ENCODE measurements at places on chromosomes 12 and 14. TPM values are rescaled to one million over a fixed set of nuclear protein-coding genes. Genes with fewer than 3 reads are reported as not detected.

Gene TDRD9
- total RNA-seq = 0.50 TPM

DNA sequence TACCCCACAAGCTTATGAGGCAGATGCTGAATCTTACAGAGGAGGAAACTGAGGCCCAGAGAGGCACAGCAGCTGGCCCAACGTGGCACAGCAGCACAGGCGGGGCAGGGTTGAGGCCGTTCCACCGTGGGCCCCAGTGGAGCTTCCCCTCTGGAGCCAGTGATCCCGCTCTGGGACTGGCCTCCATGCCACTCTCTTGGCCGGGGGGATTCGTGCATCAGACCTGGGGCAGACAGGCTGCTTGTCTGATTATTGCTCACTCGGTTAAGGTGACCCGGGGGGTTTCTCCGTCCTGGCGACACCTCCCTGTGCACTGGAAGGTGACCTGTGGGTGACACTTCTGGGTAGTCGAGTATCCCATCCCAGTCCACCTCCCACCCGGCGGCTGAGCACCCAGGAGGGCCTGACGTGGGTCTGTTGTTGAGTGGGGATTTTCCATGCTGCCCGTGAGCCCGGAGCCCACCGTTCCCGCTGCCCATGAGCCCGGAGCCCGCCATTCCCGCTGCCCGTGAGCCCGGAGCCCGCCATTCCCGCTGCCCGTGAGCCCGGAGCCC lies 27.8 kb downstream of the NOC4L start:
- DNase-seq = no peak

DNA sequence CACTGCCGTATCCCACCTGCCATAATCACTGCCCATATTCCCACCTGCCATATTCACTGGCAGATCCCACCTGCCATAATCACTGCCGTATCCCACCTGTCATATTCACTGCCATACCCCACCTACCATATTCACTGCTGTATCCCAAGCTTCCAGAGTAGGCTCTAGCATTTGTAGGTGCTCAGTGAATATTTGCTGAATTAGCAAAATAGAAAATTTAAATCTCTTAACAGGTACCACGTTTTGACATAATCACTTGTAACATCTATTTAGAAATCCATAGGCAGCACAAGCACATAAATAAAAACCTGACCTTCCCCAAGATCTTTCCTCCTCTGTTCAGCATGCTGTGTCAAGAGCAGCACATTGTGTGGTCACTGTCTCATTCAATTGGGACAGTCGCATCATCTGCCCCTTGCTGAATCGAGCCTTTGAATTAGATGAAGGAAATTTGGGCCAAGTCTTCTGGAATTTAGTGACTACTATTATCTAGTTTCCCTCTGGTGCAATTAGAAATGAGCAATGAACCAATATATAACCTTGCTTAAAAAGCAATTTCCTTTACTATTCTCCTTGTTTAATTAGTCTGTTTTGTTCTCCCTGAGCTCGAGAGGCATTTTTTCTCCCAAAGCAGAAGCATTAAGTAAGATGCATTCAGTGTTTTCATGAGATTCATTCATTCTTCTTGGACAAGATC lies 144.9 kb upstream of the FGD4 start:
- DNase-seq = no peak

GRCh38 chr12:94309373-94309772 lies 150.3 kb downstream of the CEP83 start:
- DNase-seq = no peak

Gene ZBTB25
- 9.2 TPM for total RNA-seq

Gene PLEKHG7
- not detected for total RNA-seq

- DNase-seq = peak; percentile 68
Measured at GRCh38 chr12:80445083-80445793, 1.2 kb downstream of the PTPRQ start.

- DNase-seq = peak; percentile 99
Measured at GRCh38 chr12:67534681-67535080, 113.9 kb upstream of the DYRK2 start.

DNA sequence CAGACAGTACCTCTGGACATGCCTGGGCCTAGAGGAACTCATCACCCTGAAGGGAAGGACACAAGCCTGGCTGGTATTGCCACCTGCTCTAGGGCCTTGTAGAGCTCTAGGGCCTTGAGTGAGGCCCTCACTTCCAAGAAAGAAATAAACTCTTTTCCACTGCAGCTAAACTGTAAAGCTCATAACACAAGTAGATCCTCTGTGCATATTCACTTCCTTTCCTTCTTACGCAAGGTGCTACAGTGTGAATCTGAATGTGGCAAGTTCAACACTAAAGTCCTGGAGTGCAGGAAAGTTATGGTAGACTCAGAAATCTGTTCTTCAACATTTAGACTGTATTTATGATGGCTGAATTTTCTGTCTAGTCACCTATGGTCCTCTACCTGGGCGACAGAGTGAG lies 14.5 kb downstream of the RNASE3 start:
- no peak for DNase-seq

Gene SMIM41
- 2.0 TPM for total RNA-seq

GRCh38 chr14:100549834-100550625 lies 37.2 kb downstream of the BEGAIN start:
- DNase-seq = no peak

Gene GALNT6
- total RNA-seq = 115 TPM
